ENCODE measurements at places on chromosomes 7 and 10.

GRCh38 chr7:137074391-137075030, 206.1 kb downstream of the CHRM2 start:
- peak; percentile 38 for DNase-seq

DNA sequence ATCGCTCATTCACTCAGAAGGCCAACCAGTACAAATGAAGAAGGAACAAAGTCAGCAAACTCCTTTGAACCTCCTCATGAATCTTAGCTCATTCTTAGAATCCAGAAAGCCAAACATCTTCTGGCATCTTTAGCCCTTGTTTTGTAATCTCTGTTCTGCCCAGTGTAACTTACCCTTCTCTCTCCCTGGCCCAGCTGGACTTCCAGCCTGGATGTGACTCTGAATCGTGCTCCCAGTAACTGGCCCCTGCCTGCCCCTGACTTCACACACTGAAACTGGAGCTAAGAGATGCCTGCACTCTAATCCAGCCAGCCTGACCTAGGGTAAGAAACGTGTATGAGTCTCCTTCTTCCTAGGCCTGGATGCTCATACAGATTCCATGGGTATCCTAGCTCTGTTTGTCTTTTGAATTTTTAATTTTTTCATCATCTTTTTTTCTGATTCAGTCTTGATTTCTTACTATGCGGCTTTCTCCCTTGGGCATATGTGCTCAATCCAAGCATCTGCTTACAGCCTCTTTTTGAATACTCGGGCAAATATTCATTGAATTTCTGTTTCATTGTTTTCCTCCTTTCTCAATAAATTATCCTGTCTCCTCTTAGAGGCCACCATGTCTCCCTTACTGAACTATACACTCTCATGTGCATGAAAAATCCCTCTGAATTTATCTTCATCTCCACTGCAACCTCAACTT, 845.6 kb upstream of the AUTS2 start:
- DNase-seq = no peak

- no peak for DNase-seq
These were observed 376.0 kb downstream of the LRMDA start for GRCh38 chr10:75807456-75807855.

- no peak for DNase-seq
These were observed 59.4 kb downstream of the SHH start for GRCh38 chr7:155752756-155753445.

DNA sequence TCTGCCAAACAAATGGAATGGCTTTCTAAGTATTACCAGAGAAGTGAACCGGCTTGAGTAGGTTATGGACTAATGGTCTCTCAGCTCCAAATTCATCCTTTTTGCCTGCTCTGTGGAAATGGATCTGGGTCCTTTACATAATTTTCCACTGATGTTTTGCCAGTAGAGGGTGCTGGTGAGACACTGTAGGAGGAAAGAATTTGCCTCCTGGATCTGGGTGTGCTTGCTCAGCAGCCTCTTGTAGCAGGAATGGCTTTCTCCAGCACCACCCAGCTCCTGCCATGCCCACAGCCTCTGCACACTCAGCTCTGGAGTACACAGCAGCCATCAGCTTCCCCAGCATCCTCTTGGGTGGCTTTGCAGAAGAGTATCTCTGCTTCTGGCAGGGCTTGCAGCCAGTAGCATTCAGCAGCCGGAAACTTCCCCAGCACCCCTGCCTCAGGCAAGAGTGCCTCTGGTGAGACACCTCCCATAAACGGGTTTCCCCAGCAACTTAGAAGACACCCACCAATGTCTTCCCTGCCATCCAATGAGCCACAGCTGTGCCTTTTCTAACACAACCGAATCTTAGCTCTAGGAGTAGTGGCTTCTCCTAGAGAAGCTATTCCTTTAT, 235.0 kb upstream of the PLPP4 start:
- DNase-seq = no peak

GRCh38 chr7:89998554-89998953, 155.7 kb upstream of the STEAP1 start:
- no peak for DNase-seq

- DNase-seq = no peak
These were observed 13.5 kb upstream of the ENTPD1 start for GRCh38 chr10:95742485-95742884.

GRCh38 chr7:103025341-103025740, 49.3 kb downstream of the FBXL13 start:
- DNase-seq = no peak

GRCh38 chr10:96660297-96660696, 60.0 kb downstream of the PIK3AP1 start:
- DNase-seq = no peak

DNA sequence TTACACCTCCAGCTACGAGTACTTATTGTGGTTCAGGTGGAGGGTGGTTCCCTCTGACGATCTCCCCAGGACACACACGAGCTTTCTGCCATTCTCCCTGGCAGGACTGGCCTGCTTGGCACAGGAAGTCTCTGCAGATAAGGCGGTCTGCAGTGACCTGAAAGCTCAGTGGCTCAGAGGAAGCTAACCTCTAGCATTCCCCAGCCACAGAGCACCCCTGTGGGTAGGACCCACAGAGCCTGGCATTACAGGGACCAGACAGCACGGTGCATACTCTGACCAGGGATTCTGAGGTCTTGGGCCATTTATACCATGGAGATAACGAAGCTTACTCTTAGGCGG, 1.9 kb upstream of the GPR146 start:
- DNase-seq = no peak

DNA sequence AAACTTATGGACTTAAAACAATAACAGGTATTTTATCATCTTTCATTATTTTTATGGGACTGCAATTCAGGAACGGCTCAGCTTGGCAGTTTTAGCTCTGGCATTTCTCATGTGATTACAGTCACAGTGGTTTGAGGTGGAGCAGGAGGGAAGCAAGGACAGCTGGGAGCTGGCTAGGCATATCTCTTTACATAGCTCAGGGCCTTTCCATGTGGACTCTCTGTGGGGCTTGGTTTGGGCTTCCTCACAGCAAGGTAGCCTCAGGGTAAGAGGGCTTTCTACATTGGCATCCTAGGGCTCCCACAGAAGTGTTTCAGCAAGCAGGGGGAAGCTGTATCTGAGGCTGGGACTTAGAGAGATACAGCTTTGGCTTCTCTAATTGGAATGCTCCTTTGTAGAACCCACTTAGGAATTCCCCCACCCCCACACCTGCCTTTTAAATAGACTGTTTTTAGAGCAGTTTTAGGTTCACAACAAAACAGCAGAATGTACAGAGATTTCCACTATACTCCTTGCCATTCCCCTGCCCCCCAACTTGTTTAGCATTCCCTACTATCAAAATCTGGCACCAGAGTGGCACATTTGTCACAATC, 26.6 kb upstream of the SDHAF3 start:
- no peak for DNase-seq

DNA sequence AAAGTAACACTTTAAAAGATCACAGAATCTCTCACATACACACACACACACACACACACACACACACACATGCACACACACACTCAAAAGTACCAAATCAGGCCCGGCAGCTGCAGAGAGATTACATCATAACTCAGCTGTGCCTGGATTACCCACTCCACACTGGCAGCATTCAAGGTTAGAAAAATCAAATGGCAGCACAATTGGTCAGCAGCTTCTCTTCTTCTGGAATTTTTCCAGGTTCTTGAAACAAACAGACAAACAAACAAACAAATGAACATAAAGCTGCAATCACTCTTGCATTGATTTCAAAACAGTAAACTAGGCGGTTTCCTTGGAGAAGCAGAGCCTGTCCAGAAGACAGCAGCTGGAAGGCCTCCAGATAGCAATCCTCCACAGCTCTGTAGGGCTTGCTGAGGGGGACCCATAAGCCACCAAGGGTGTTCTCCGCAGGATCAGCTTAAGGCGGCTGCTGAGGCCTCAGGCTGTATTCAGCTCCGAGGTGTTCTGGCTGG, 24.5 kb upstream of the FAM133B start:
- DNase-seq = no peak

DNA sequence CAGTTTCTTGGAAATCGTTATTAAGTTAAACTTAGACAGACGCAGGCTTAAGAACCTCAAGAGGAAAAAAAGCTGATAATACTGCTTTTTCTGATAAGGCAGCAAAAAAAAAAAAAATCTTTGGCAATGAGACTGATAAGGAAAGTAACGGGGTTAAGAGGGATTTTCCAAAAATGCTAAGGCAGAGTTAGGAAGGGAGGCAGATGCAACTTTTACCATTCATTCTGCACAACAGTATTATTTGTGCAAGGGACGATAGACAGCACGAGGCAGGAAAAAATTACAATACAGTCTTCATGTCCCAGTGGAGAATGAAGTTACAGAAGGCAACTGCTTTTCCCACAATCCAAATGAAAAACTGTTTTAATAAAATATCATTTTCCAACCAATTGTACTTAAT, 194.0 kb downstream of the DOCK4 start:
- no peak for DNase-seq

GRCh38 chr7:151301471-151302462, 39.8 kb upstream of the NUB1 start:
- no peak for DNase-seq
